ENCODE measurements at places on chromosomes 3 and 15. TPM values are rescaled to one million over a fixed set of nuclear protein-coding genes. Genes with fewer than 3 reads are reported as not detected.

CALML4 gene
- 4.5 TPM for total RNA-seq

HCN4 gene
- 0.18 TPM for total RNA-seq

LARP6 gene
- 43.3 TPM for total RNA-seq

SERPINI2 gene
- not detected for total RNA-seq

ISY1 gene
- 29.1 TPM for total RNA-seq

- DNase-seq: no peak
Observed at GRCh38 chr3:12369598-12369997, 80.7 kb downstream of the PPARG start.

DNA sequence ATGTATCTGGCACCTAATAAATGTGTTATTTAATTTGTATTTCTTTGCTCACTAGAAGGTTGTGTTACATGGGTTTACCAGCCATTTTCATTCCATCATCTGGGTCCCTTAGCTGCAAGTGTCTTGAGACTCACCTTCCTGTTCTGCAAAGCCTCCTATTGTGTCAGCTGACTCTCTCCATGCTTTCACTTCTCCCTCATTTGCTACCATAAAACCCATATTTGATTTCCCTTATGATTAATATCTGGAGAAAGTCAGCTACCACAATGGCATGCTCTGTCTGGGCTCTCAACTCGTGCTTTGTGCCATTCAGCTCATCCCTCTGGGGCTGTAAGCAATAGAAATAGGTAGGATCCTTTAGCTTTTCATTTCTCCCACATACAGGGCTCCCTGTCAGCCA is 79.5 kb upstream of the EIF1B start:
- no peak for DNase-seq

GRCh38 chr3:185825639-185826481 is 1.0 kb upstream of the IGF2BP2 start:
- DNase-seq: peak; percentile 23

Measured in prostate gland (tissue), 2 donors.